ENCODE measurements at places on chromosomes 7 and 10.
A peak's percentile ranks its signal among the peaks of the same experiment; 100 is the strongest.

DNA sequence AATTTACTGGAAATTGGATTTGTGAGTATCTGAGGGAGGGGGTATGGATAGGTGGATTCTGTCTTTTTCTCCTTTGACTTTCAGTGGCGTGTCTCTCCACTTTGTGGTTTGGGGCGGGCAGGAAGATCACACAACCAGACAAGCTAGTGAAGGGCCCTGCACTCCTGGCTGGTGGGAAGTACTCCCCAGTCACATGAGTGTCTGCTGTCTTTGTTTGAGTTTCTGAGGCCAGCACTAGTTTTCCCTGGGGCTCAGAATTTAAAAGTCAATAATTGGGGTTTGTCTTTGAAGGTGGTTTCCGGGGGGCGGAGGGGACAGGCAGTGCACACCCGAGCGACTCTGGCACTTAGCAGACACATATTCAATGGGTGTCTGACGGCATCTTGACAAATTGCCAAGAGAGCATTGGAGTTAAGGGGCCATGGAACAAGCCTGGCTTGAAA, 120.1 kb downstream of the WDFY4 start:
- no peak for DNase-seq

DNA sequence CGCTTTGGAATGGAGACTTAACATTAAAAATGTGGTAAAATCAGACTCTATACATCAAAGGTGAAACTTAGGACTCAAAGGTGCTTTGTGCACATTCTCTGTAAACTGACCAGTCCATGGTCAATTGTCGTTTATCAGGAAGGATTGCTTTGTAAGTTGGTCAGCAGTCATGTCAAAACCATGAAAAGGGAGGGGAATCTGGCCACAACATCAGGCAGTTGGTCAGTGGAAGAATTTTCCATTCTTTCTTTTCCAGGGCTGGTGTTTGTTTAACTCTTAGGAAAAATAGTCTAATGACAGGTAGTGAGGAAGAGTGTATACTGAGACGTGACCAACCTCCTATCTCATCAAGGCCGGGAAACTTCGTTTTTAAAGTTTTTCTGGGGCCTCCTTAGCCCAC, 226.5 kb downstream of the ADK start:
- no peak for DNase-seq

- DNase-seq: peak; percentile 37
Measured at GRCh38 chr10:103278862-103279298, 1.9 kb downstream of the INA start.

GRCh38 chr7:30975256-30975899, 11.6 kb downstream of the GHRHR start:
- no peak for DNase-seq

DNA sequence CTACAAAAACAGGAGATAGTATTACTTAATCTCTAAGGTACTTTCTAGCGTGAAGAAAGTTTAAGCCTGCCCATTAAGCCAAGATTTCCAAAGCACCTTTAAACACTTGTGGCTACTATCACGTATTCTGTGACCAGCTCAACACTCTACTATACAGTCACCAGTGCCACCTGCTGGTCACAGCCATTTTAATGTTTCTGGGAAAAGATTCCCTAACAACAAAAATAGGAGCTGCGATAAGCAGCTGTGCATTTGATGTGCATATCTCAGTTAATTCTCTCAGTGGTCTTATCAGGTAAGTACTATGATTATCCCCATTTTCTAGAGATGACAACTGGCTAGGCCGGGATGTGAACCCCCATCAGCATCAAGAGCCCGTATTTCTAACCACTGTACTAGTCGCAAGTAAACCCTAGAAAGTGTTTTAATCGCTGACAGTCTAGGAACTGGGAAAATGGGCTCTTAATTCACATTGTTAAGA, 860 bp downstream of the SEC31B start:
- peak; percentile 49 for DNase-seq

- peak; percentile 38 for DNase-seq
Measured at GRCh38 chr10:88114368-88114767, 250.9 kb downstream of the PTEN start.

DNA sequence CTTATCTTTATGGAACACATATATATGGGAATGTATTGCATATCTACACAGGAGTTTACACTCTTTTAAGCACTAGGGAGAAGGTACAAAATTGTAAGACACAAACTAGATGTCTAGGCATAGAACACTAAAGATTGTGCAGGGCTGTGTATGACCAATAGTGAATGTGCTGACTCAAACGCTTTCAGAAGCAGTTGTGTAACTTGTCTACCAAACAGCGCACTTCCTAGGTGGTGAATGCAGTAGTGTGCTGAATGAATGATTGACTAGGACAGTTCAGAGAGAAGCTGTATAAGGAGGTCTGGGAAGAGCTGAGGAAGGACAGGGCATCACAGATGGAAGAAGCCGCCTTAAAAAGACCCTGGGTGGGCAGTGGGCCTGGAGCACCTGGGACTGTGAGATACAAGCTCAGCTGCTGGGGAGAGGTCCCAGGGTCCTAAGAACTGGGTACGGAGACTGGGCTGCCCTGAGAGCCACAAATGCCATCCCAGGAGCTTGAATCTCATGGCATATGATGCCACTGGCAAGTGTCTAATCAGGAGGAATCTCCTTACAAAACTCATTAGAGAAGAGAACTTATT, 14.2 kb downstream of the CLRN3 start:
- DNase-seq: no peak

GRCh38 chr10:58220769-58221451, 46.8 kb downstream of the IPMK start:
- DNase-seq: no peak

GRCh38 chr7:48512892-48513291, 341.6 kb downstream of the ABCA13 start:
- DNase-seq: no peak

GRCh38 chr7:96538632-96539031, 171.0 kb downstream of the SEM1 start:
- DNase-seq: no peak

- no peak for DNase-seq
Measured at GRCh38 chr10:29959586-29959985, 99.8 kb downstream of the JCAD start.

- DNase-seq: no peak
Measured at GRCh38 chr7:99143521-99143852, 421 bp downstream of the SMURF1 start.

- DNase-seq: no peak
Measured at GRCh38 chr7:44375236-44375699, 49.9 kb upstream of the CAMK2B start.

GRCh38 chr7:30237271-30237695, 47.1 kb upstream of the ZNRF2 start:
- DNase-seq: no peak

- no peak for DNase-seq
Measured at GRCh38 chr10:43156590-43157341, 18.5 kb downstream of the CSGALNACT2 start.

DNA sequence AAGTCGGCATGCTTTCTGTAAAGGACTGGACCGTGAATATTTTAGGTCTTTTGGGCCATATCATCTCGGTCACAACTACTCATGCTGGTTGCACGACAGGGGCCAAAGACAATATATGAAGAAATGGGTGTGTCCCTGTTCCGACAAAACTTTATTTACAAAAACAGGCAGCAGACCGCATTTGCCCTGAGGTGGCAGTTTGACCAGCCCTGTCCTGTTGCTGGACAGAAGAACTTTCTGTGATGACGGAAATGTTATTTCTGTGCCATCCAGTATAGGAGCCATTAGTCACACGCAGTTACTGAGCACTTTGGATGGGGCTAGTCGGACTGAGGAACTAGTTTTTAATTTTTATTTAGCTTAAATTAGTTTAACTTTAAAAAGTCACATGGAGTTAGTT, 112.8 kb upstream of the CARD11 start:
- DNase-seq: no peak

GRCh38 chr10:132383751-132384196, 13.2 kb upstream of the PWWP2B start:
- no peak for DNase-seq

All from Daoy (cell line).